Placental pericyte (primary cell): ENCODE measurements at places on chromosomes 2 and 18. TPM values are rescaled to one million over a fixed set of nuclear protein-coding genes. Genes with fewer than 3 reads are reported as not detected.

Gene SP140L
- 13.8 and 24.3 TPM in 2 replicates for total RNA-seq

Gene SATB2
- total RNA-seq = 0.88 and 18.2 TPM in 2 replicates

Gene EFHD1
- total RNA-seq = 0.14 and 0.22 TPM in 2 replicates

Gene PREB
- total RNA-seq = 76.7 and 108 TPM in 2 replicates

Gene MDH1B
- 0.43 and 1.3 TPM in 2 replicates for total RNA-seq

Gene CNTNAP5
- total RNA-seq = not detected in 2 replicates

Gene TCF4
- 26.7 and 125 TPM in 2 replicates for total RNA-seq

Gene SLC23A3
- total RNA-seq = 0.57 and 1.1 TPM in 2 replicates

Gene UGT1A1
- not detected in 2 replicates for total RNA-seq

Gene MAP2
- 0.44 and 0.72 TPM in 2 replicates for total RNA-seq

Gene GALR1
- total RNA-seq = not detected in 2 replicates

Gene STK36
- total RNA-seq = 24.7 and 33.1 TPM in 2 replicates

Gene ANO7
- total RNA-seq = 0.22 and 1.7 TPM in 2 replicates

Gene UGT1A10
- 0.22 TPM in 1 of 2 replicates, not detected in the other for total RNA-seq
